ENCODE measurements at places on chromosomes 2 and 18.

- DNase-seq: no peak
Observed at GRCh38 chr2:8569332-8569930, 112.4 kb upstream of the ID2 start.

GRCh38 chr18:34514238-34514637 lies 195.9 kb upstream of the DTNA start:
- no peak for DNase-seq

- DNase-seq: no peak
Observed at GRCh38 chr2:233381638-233381995, 27.3 kb downstream of the DGKD start.

- DNase-seq: no peak
Observed at GRCh38 chr2:231568785-231569435, 23.8 kb upstream of the TEX44 start.

GRCh38 chr18:63187791-63188460 lies 131.6 kb downstream of the BCL2 start:
- no peak for DNase-seq

- no peak for DNase-seq
Observed at GRCh38 chr2:227772197-227772661, 26.5 kb downstream of the SCYGR8 start.

DNA sequence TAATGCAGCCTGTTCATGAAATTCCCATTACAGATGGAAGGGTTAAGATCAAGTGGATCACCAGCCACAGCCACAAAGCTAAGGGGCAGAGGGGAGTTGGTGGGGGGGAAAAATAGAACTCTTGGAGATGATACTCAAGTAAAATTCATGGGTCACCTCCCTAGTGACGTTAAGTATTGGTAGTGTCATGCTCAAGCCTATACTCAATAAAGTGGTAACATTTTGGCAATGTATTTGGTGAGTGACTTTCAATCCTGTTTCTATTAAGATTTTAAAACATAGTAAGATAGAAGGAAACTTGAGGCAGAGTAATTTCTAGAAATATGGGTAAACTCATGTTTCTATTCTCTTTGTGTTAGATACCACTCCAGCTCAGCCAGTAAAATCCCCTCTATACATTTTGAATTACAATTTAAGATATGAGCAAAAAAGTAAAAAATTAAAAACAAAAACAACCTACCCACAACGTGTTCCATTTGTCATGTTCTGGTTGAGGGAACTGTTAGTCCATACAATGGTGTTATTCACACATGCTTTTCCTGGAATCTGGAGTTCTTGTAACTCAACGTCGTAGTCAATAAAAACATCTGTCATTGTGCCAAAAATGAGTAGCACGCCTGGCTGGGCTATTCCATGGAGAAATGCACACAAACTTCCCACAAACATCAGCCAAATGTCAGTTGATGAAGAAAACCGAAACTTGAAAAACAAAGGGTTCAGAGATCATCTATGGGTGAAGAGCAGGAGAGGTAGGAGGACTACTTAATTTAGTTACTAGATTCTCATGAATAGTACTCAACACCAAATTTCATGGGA lies 18.1 kb downstream of the ABCB11 start:
- no peak for DNase-seq

GRCh38 chr2:60926741-60927552 lies 45.6 kb downstream of the REL start:
- no peak for DNase-seq

DNA sequence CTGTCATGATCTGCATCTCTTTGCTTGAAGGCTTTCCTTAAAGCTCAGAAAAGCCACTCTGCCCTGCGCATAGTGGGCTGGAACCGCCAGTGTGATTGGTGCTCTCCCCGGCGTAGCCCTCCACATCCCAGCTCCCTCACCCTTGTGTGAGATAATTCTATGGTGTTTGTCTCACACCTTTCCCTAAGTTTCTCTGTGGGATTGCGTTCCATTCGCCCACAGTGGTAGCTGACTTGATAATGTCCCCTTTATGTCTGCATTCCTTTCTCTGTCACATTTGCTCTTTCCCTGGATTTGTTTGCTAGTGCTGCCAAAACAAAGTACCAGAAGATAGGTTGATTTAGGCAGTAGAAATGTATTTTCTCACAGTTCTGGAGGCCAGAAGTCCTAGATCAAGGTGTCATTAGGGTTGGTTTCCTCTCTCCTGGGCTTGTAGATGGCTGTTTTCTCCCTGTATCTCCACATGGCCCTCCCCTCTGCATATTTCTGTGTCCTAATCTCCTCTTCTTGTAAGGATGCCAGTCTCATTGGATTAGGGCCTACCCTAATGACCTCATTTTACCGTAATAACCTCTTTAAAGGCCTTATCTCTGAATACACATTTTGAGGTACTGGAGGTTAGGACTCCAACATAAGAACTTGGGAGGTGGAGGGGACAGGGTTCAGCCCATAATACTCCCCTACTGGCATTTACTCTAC lies 7.4 kb upstream of the TMEM87B start:
- DNase-seq: no peak

DNA sequence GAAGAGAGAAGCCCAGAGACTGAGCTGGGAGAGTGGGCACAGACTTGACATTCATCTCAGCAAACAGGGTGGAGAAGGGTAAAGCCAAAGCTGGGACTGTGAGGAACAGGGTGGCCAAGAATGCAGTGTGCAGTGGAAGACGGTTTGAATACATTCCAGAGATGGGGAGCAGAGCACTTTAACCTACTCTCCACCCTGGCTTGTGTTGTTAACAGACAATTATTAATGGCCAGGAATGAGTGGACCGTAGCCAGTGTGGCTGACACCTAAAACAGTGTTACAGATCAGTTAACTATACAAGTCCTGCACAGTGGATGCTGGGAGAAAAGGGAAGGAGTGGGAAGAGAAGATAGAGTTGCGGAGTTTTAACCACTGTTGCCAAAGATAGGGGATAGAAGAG lies 7.4 kb upstream of the NAB1 start:
- no peak for DNase-seq

DNA sequence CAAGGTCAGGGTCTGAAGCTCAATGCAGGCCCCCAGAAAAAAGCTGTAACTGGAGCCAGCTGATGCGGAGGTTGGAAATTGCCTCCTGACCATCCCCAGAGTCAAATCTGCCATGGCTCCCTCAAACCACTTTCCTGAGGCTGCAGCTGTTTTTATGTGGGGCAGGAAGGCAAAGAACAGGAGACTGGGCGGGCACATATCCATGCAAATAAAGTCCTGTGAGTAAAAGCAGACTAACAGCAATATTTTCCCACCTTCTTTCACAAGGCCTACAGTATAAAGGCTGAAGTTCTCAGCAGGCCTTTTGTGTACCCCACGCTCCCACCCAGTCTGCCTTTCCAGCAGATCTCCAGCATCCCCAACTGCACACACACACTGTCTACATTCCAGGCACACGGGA lies 47.1 kb downstream of the CYP1B1 start:
- DNase-seq: no peak

DNA sequence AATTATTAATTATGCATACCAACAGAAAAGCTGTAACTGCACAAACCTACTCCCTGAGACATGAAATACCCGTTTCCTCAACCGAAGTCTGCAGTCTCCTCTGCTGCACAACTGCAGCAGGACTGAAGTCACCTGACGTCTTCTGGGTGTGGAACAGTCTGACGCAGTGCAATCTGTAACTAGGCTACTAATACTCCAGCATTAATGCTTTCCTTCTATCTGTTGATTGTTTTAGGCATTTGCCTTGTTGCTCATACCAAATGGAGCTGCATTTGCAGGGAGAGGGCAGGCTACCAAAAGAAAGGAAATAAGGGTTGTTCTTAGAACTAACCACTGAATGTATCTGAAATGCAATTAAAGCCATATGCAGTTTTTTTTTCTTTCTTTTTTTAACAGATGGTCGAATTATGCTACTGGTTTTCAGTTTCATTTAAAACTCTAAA lies 40.1 kb downstream of the RTN4 start:
- DNase-seq: peak; percentile 27

DNA sequence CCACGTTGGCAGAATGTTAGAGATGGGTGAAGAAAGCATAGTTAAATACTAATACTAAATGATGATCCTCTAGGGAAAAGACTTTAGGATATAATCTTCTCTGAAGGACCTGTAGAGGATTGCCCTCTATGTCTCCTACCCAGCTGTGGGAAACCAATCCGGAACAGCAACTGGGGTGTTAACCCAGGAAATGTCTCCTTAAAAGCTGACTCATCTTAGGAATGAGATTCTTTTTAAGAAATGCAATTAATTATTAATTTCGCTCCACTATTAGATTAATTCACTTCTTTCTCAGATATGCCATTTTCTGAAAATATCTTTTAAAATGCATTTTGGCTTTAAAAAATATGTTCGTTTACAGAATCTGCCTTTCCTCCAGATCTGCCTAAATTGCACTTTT lies 7.4 kb downstream of the SCN3A start:
- DNase-seq: no peak

DNA sequence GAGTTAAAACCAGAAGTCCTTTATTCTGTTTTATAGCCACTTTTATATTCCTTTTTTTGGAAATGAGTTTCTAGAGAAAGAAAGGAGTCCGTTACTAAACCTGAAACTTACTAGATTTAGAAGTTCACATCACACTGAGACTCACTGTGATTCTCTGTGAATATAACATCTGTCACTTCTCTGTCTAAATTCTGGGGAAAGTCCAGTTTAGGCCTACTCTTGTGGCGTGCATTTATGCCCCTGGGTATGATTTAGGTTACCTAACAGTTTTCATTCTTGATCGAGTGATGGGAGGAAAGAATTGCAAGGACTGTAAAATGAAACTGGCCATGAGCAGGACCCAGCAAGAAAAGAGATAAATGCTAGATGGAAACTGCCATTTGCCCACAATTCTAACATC lies 449.6 kb downstream of the SPAG16 start:
- no peak for DNase-seq

DNA sequence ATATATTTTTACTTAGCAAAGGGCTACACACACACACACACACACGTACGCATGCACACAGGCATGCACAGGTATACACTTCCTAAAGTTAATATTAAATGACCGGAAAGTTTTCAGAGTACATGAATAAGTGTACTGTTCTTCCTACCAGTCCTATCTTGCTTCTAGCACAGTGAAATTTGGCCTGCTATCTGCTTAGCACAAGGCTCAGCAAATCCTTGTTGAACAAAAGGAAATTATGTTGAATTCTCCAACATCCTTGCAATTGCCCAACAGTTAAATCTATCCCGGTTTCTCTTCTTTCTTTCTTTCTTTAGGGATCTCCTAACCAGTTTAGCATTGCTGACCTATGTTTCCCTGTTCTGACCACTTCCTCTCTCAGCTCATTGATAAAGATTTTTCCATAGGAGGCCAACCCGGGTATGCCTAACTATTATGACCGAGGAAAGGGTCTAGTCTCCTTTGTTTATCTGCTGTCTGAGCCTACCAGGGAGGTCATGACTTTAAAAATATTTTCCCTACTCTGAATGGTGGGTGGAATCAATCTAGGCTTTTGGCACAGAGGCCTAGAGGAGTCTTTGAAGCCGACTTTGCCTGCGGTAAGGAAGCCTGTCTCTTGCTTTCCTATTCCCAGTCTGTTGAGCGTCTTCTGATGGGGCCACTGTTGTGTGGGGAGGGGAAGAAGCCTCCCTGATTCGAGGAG lies 400.7 kb downstream of the HRH4 start:
- no peak for DNase-seq

- no peak for DNase-seq
Observed at GRCh38 chr2:27681841-27682240, 18.2 kb downstream of the SLC4A1AP start.

DNA sequence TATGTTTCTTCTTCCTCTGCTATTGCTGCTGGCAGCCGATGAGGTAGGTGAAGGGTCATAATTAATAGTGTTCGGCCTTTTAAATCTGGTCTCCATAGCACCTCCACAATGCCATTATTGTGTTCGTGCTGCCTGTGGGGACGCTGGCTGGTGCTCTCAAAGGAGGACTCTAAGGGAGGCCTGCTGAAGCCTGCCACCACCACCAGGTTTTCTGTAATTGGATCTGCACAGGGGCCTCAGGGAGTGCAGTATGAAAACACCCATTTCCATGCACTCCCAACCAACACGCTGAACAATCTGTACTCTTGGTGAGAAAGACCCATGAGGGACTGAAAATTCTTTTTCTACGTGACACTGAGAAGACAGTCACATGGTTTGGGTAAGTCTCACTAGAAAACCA lies 17.6 kb upstream of the CLIP4 start:
- DNase-seq: no peak

- no peak for DNase-seq
Observed at GRCh38 chr2:127308586-127309138, 14.7 kb upstream of the ERCC3 start.

GRCh38 chr2:227117852-227118251 lies 46.2 kb downstream of the COL4A4 start:
- DNase-seq: no peak

DNA sequence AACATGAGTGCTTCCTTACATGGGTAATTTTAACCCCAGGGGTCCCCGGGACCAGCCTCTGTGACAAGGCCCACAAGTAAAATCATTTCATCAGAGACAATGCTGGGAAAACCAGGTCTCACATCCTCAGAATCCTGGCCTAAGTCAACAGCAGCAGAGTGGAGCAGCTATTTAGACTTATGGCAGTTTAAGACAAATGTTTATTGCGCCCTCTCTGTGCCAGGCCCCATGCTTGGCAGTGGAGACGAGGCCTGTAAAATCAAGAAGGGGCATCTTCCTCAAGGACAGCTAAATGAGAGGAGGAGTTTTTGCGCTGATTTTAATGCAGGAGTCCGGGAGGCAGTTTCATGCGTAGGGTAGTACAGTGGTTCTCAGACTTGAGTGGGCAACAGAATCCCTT lies 56.0 kb upstream of the ACAA2 start:
- no peak for DNase-seq

Data from left cardiac atrium (tissue), 4 donors.